ENCODE measurements at places on chromosomes 5 and 9. TPM values are rescaled to one million over a fixed set of nuclear protein-coding genes. Genes with fewer than 3 reads are reported as not detected.

The IL4 gene
- total RNA-seq, result not detected

The FOXB2 gene
- not detected for total RNA-seq

The SPATA31D4 gene
- not detected for total RNA-seq

DNA sequence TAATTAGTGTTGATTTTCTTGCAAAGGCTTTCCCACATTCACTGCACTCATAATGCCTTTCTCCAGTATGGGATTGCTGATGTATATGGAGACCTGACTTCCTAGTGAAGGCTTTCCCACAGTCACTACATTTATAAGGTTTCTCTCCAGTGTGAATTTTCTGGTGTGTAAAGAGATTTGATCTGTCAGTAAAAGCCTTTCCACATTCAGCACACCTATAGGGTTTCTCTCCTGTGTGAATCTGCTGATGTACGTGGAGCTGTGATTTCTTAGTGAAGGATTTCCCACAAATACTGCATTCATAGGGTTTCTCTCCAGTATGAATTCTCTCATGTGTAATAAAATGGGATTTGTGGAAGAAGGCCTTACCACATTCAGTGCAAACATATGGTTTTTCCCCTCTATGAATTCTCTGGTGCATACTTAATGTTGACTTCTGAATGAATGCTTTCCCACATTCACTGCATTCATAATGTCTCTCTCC, 31.1 kb downstream of the ZNF484 start:
- no peak for DNase-seq

The ISL1 gene
- not detected for total RNA-seq

DNA sequence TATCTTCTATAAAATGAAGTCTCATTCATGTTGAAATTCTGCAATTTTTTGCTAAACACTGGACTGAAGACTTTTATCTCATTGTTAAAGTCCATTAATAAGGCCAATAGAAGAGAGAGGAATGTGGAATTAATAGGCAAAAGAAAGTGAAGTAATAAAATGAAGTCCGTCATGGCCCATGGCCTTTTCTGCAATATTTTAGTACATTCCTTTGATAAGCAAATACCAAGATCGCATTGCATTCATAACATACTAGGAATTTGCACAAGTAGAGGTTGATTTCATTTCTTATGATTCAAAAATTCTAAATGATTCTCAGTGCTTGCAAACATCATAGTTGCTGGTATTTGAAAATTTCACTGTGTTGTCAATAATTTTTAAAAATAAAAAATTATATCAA, 664.0 kb downstream of the NR2F1-AS1 start:
- no peak for DNase-seq

The RASGEF1C gene
- not detected for total RNA-seq

The CEP120 gene
- 24.0 TPM for total RNA-seq

The CORO2A gene
- total RNA-seq, result 9.3 TPM

DNA sequence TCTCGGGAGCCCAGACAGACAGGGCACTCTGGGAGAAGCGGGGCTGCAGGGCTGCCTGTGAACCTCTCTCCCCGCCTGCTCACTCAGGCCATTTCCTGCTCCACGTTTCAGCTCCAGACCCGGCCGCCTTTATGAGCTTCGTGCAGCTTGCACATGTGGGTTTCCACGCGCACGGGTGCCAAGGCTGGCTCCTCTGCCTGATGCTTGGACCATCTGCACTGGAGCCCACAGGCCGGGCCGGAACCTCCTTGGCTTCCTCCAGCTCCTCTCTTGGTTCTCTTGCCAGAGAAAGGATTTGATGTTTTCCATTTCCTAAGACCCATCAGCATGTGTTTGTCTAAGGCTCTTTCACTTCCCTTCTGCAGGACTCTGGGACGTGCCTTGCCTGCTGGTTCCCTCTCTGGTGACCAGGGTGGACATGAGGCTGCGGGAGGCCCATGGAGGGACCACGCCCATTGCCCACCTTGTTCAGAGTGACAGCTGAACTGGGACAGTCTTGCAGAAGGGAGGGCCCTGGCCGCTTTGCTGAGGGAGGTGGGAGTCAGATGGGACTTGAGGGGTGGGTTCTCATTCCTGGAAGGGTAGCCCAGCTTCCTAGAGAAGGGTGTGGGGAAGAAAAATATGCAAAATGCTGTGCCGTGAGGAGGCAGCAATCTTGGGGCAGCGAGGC, 23.3 kb upstream of the COL5A1 start:
- DNase-seq, result no peak

The CER1 gene
- total RNA-seq, result not detected

DNA sequence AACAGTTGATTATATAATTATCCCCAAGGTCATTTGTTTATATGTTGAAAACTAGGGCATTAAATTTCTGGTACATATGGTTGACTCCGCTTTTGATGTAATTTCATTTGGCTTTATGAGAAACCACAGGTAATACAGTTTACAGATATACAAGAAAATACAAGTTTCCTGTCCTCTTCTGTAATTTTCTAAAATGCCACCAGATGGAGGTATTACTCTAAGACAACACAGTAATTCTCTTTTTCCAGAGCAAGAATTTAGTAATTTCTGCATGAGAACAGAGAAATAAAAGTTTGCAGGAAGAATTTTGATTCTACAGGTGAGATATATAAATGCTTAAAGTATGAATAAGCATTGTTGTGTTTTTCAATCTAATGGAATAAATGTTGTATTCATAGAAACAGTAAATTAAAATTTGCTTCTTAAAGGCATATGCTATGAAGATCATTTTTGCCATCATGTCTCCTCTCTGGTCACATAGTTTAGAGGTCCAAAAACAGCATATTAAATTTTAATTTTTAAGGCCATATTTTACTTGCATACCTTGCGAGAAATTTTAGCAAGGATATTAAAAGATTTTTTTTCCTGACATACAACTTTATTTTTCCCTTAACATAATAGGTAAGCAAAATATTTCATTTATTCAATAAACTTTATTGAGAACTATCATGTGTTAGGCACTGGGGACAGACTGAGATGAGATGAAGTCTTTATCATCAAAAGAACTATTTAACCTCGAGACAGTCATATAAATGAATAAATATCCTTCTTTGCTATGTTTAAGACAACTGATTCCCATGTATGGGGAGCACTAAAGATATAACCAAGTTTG, 22.7 kb downstream of the CHD1 start:
- DNase-seq, result peak; percentile 76

The LHX2 gene
- 31.6 TPM for total RNA-seq

The ARHGEF28 gene
- total RNA-seq, result 0.03 TPM

The ZDHHC11 gene
- total RNA-seq, result 6.0 TPM

The HTR4 gene
- not detected for total RNA-seq

The PRR16 gene
- 0.49 TPM for total RNA-seq

DNA sequence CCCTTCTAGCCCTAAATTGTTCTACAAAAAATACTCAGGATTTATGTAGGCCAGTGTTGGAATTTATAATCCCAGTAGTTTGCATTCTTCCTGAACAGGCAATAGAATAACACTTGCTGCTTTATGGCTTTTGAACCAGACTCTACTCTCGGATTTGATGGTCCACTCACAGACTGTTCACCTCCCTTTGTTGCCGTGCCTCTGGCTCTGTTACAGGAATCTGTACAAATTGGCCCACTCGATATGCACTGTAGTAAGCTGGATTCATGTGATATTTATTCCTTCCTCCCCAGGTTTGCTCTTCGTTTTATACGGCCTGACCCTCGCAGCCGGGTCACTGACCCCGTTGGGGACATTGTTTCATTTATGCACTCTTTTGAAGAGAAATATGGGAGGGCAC, 43.7 kb downstream of the FAF2 start:
- DNase-seq, result no peak

DNA sequence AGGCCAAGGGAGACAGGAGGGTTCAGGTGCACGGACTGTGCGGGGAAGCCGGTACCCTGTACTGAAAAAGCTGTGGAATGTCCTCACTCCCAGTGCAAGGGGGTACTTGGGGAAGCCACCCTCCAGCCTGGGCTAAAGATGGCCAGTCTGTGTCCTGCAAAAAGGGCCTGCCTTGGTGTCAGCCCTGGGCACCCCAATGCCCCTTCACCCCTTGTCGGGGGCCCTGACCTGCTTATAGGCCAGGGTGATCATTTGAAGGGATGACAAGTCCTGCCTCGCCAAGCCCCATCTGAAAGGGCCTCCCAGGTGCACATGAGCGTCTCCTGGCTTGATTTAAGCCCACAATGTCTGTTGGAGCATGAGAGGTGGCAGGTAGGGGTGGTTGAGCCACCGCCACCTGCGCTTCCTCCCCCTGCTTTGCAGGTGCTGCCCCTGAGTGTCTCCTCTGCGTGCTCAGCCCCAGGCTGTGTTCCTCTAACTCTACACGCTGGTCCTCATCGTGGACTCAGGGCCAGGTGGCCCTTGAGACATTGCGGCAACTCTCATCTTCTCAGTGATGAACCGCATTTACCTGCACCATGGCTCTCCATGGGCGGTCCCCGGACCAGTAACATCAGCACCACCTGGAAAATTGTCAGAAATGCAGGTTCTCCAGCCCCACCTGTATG, 97.0 kb downstream of the ANKRD33B start:
- no peak for DNase-seq

GRCh38 chr5:98368141-98368540, 405.3 kb upstream of the RGMB start:
- DNase-seq, result no peak

GRCh38 chr5:68464424-68464823, 248.9 kb downstream of the PIK3R1 start:
- DNase-seq, result no peak

GRCh38 chr5:132257131-132258101, at the start of gene PDLIM4:
PDLIM4 (plus strand) TSS chr5:132257696; CDS start chr5:132257735, 39 bp downstream.
- no peak for DNase-seq

GRCh38 chr9:98784831-98785806, 11.2 kb downstream of the ANKS6 start:
- DNase-seq, result no peak

GRCh38 chr5:174310243-174310642, 264.7 kb downstream of the NSG2 start:
- no peak for DNase-seq

DNA sequence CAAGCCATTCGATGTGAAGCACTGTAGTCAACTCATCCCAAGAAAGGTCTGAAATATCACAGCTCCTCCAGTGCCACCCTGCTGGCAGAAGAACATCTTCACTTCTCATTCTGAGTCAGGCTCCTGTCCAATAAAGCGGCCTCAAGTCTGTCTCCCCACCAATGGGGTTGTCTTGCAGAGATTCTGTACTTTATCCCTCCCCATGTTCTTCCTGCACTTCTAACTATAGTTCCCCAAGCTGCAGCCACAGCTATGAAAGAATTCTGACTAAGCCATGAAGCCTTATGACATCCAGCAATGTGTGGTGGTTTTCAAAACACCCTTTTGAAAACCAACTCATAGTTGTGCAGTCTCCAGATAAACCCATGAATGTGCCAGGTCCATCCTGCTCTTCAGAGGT, 6.8 kb downstream of the MACROH2A1 start:
- DNase-seq, result no peak

GRCh38 chr9:78001946-78002731, 29.5 kb downstream of the GNAQ start:
- DNase-seq, result no peak

GRCh38 chr5:158812408-158812807, 287.3 kb downstream of the EBF1 start:
- no peak for DNase-seq

GRCh38 chr9:123933440-123934212, 3.7 kb upstream of the DENND1A start:
- no peak for DNase-seq

DNA sequence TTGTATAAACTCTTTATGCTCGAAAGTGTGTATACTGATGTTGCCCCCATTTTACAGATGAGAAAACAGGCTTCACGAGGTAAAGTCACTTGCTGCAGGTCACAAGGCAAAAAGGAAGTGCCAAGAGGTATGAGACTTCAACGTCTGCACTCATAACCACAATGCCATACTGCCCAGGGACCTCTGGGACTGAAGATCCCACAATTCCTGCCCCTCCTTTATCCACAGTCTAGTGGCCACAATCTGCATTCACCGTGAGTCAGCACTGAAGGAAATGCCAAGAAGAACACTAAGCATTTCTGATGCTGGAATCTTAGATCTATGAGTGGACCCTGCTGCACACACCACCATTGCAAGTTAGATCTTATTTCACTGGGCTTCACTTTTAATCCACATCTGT, 37.3 kb downstream of the MED27 start:
- no peak for DNase-seq

DNA sequence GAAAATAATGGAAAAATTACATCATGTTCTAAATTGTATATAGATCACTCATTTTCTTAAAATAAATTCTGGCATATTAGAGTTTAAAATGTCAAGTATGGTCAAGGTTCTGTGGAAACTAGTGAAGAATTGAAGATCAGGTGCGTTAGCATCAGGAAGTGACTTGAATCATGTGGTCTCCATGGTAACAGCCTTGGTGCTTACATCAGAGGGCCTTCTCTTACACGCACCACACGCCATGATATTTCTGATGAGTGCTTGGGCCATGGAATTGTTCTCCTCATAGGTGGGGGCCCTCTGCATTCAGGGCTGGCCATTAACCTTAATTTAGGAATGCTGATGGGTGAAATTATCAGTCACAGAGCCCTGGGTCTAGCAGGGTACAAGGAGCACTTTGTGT, 288.1 kb upstream of the EFNA5 start:
- no peak for DNase-seq

Measured in G401 (cell line).